ENCODE measurements at places on chromosomes 7 and 10.

DNA sequence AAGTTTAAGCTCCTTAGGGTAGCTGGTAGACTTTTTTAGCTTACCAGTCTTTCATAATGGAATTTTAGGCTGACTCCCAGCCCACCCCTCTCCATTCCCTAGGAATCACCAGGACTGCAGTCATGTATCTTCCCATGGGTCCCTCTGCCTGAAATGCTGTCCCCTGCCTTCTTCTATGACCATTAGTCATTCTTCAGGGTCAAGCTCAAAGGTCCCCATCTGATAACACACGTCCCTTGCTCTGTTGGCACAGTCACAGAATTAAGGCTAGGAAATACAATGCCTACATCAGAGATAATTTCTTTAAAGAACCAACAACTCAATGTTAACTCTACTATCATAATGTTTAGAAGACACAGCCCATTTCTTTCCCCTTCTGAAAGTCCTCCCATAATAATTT, 140.6 kb downstream of the RAPGEF5 start:
- no peak for DNase-seq

DNA sequence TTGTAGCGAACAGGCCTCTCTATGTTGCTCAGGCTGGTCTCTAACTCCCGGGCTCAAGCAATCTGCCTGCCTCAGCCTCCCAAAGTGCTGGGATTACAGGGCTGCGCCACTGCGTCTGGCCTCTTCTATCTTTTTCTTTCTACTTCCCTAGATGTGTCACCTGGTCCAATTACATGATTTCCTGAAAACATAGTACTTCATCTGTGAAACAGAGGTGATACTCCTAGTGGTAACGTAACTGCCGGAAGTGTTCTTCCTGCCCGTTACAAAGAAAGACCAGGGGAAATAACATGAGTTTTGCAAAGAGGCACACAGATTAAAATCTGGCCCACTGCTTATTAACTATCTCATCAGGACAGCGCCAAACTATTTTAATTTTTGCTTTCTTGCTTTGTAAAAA, 18.4 kb upstream of the HGF start:
- no peak for DNase-seq

DNA sequence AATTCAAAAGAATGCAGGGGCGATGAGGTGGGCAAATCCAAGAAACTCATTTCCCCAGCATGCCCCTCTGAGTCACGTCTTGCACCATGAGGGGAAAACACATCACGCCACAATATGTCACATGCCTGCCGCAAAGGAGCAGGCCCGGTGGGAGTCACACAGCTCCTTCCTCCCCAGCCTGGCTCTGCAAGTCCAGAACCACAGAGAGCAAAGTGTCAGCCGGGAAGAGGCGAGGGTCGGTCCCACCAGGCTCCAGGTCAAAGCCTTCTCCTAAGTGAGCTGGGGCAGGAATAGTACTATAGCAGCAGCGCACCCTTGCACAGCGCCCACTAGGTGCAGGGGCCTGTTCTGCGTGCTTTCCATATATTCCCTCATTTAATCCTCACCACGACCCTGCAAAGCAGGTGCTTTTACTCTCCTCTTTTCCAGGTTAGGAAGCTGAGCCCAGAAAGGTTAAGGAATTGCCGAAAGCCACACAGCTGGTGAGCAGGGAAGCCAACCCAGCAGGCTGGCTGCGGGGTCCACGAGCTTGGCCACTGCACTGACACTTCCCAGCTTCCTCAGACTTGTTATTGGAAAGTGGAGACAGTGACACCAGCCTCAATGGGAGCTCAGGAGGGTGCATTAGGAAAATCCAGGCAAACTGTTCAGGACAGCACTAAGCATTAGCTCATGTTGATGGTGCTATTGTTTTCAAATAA, 94.0 kb upstream of the ZMIZ1 start:
- DNase-seq = peak; percentile 55

DNA sequence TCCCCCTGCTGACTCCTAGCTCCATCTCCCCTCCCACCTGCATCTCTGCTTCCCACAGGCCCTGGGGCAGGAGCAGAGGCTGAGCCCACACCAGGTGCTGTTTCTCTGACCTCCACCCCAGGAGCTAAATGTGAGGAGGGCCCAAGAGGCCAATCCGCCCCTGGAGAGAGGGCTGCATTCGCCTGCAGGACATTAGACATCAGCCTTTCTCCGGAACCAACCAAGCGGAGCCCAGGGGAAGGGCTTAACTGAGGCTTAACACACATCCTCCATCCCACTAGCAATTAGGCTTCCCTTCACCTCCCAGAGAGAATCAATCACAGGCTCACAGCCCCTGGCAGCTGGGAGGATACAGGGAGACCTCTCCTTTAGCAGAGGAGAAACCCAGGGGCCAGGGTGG, 50.5 kb downstream of the SH3PXD2A start:
- no peak for DNase-seq

DNA sequence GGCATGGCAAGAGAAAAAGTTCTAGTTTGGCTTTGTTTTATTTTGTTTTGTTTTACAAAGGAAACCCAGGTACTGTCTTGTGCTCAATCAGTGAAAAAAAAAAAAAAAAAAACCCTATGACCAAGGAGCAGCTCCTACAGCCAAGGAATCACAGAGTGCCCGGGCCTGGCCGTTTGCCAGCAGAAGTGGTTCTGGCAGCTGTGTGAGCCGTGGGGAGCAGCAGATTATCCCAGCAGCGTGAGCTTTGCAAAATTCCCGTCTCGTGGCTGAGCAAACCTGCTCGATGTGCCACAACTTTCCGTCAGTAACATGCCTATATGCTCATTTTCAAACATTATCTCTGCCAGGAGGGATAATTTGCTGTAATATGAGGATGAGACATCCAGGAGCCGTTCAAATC, 293.7 kb downstream of the POU6F2 start:
- no peak for DNase-seq

DNA sequence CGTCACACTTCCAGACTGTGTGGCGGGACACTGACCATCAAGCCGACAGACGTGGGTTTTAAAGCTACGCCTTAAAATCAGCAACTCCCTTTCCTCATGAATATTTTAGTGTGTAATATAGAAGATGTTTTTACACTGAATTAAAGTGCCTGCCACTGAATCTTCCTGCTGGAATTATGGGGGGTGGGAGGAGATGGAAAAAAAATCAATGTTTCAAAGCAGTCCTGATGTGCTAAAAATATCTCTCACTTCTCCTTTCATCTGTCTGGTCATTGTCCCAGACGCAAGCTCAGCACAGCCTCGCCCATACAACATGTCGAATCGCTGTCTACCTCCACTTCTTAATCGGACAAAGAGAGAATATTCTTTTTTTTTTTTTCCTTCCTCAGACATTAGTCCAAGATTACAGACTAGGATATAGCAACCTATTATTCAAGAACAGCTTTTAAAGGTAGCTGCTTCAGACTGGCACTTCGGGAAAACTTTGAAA, 165.1 kb upstream of the KLF14 start:
- DNase-seq = no peak

DNA sequence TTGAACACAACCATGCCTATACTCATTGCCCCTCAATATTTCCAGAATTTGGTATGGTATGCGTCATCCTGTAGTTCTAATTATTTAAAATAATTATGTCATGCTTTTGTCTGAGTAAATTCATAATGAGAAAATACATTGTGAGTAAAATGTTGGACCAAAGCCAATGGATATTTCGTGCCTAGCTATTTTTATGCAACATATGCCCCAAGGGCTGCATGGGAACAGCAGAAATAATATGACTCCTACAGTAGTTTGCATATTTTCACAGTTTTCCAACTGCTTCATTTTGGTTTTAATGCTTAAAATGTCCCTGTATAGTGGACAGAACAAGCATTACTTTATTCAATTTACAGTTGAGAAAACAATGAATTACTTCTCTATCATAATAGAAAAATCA, 1115.6 kb upstream of the GHITM start:
- DNase-seq = no peak

DNA sequence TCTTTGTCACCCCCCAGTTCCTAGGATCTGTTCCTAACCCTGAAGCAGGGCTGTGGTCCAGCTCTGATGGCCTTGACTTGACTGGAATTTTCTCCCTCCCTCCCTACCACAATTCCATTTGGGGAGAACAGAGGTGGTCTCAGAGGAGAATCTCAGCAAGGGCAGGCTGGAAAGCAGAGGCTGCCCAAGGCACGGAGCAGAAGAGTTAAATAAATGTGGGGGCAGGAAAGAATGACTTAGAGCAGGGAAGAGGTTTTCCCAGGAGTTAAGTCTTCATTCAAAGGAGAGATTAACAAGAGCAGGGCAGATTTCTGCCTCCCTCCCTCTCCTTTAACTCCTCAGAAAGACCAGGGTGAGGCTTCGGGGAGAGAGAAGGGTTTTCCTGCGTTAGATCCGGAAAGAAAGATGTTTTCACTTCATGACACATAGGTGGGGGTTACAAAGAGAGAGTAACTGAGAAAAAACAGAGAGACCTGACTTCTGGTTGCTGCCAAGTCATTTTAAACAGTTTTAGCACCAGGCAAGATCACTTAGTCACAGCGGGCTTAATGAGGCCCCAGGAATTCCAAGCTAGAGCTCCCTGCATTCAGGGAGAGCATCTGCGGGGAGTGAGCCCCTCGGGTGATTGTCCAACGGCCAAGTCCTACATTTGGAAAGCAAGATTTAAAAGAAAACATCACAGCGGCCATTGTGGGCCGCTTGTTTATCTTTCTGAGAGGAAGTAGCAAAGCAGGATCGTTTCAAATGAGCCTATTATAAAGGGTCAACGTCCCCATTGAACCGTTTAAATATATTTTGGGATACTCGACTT, 78.7 kb downstream of the ARHGAP22 start:
- no peak for DNase-seq

- DNase-seq = no peak
These were observed 7.7 kb upstream of the RET start for GRCh38 chr10:43069211-43069515.

GRCh38 chr10:51744235-51745000, 45.0 kb upstream of the CSTF2T start:
- no peak for DNase-seq

DNA sequence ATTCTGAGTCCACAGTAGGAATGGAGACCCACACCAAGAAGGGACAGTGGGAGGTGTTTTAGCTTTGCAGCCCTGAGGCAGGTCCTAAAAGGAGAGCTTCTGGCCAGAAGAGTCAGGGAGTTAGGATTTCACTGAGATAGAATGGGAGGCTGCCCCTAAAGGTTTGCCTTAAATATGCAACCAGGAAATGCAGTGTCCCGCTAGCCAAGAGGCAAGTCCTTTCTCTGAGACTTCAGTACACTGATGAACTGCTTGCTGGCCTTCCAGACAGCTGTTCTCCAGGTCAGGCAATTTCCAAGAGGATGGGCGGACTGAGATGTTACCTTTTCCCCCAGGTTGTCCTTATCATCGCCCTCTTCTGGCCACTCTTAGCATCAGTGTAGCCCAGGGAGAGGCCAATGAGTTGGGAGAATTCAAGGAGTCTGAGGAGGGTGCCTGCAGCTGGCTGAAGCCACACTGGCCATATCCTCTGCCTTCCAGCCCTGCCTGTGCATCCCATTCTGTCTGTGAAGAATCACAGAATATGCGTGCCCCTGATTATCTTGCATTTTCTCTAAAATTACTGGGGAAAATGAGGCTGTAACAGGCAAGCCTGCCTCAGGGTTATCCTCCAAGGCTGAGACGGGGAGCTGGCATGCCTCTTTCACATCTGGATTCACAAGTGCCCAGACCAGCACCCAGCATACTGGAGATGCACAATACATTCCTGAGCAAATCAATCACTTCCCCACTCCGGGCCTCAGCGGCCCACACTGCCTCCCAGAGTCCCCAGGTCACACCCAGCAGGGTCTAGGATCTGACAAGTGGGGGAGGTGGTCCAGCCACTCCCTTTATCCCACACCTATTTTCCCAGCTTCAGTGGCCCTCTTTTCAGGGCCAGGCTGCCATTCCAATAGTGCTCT, 2.4 kb downstream of the TLL2 start:
- DNase-seq = peak; percentile 30

GRCh38 chr7:135361788-135362187, 128.2 kb downstream of the STRA8 start:
- DNase-seq = no peak

- DNase-seq = no peak
These were observed 55.7 kb upstream of the JCAD start for GRCh38 chr10:30114881-30115625.

- no peak for DNase-seq
These were observed 56.3 kb downstream of the NUDCD3 start for GRCh38 chr7:44434201-44434600.

DNA sequence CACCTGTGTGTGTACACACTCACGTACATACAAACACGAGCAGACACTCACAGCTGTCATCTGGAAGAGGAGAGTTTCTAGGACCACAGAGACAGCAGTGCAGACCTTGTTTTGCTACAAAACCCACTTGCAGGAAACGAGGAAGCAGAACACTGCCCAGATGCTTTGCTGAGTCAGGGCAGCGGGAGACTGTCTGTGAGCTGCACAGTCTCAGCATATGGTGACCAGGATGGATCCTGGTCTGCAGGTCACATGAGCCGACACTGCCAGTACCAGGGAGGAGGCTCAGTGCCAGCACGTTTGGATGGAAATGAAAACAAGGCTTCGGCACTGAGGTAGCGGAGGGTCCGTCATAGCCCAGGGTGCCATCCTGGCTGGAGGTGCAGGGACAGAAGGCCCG, 117.6 kb upstream of the DPP6 start:
- DNase-seq = no peak

GRCh38 chr10:95487994-95488393, 73.2 kb downstream of the SORBS1 start:
- DNase-seq = no peak

- no peak for DNase-seq
These were observed 4.9 kb downstream of the HNRNPF start for GRCh38 chr10:43403911-43404703.

DNA sequence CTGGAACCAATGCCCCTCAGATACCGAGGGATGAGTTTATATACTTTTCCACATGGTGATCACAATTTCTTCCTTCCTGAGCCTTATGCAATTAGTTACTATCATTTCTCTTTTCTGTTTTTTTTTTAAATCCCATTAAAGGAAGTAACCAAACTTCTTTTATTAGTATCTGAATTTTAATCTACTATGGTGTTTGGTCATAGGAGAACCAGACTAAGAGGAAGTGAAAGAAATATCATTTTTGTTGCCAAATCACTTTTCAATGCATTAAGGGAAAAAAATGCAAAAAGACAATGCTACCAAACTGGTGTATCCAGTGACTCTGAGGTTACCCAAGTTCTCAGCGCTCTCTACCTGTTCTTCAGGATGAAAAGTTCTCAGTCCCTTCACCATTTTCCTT, 167.7 kb downstream of the NXPH1 start:
- DNase-seq = no peak

- no peak for DNase-seq
These were observed 40.1 kb downstream of the ZNF467 start for GRCh38 chr7:149733131-149733923.

All from activated CD4-positive, alpha-beta T cell treated with anti-CD3 and anti-CD28 coated beads, Interleukin-2, Interleukin-4, amounts not matched to agents 100 ng/mL and 50 ng/mL, durations not matched to agents 16 hours and 8 hours (primary cell).